ENCODE measurements at places on chromosomes 2 and 18.

DNA sequence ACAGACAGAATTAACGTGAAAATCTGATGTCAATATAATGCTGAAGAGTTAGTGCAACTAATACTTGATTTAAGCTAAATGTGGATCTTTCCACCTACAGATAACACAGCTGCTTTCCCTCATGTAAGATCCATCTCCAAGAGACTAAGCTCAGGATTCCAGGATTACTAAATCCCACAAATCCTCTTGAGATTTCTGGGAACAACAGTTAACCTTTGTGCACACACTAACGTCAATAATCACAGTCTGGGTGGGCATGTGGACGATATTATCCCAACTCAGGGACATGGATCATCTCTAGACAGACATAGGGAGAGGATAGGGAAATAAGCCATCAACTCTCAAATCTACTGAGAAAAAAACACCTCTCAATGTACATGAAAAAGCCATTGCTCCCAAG, 432.6 kb downstream of the SATB2 start:
- no peak for DNase-seq

DNA sequence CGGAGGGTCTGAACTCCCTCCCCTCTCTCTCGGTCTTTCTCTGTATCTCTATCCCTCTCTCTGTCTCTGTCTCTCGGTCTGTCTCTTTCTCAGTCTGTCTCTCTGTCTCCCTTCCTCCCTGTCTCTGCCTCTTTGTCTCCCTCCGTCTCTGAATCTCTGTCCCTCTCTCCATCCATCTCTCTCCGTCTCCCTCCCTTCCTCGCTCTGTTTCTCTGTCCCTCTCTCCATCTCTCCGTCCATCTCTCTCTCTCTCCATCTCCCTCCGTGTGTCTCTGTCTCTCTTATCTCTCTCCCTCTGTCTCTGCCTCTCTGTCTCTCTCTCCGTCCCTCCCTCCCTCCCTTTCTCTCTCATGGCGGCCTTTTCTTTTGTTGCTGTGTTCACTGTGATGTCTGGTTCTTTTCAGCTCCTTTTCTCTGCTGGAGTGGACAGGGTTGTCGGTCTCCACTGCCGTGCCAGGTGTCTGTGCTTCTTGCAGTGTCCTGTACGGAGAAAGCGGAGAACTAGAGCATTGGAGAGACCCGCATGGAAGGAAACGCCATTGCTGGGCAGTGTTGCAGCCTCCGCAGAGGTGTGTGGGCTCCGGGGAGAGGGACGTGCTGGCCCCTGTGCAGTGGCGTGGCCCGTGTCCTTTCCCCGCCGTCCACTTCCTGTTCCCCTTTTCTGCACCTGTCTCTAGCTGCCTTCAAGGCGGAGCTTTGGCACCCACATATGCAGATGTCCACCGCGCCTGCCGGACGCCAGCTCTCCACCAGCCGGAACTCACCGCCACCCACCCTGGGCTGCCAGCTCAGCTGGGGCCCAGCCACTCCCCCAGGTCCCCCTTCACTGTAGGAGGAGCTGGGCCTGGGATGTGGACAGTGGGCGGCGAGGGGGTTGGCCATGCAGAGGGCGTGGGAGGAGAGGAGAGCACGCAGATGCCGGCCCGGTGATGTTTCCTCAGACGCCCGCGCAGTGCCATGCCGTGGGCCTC, 113.1 kb downstream of the NFATC1 start:
- no peak for DNase-seq

- DNase-seq: no peak
Observed at GRCh38 chr2:64635976-64636911, 17.5 kb downstream of the SERTAD2 start.

DNA sequence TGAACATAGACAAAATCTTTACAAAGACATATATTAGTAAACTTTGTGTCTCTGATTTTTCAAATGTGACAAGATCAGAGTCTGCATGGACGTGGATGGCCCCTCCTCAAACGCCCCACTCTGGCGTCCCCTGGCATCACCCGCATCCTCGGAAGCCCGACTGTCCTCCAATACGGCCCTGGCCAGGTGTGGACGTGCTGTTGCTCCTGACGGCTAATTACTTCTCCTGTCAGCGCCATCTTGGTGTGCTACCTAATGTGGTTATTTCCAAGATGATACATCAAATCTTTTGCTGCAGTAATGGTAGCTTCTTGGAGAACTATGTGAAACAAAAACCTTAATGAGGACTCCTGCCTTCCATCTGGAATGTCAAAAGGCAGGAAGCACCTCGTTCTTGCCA, 747.4 kb upstream of the SALL3 start:
- DNase-seq: no peak

DNA sequence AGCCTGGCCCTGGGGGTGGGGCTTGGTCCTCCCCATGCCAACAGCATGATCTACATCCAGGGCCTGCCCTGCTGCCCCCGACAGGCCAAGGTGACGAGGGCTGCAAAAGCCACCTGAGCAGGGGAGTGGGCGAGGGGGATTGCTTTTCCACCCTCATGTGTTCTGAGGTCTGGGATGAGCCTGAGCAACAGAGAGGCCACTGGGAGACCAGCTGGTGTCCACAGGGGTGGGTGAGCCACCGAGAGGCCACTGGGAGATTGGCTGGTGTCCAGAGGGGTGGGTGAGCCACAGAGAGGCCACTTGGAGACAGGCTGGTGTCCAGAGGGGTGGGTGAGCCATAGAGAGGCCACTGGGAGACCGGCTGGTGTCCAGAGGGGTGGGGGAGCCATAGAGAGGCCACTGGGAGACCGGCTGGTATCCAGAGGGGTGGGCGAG, 147.4 kb upstream of the GPC1 start:
- no peak for DNase-seq

DNA sequence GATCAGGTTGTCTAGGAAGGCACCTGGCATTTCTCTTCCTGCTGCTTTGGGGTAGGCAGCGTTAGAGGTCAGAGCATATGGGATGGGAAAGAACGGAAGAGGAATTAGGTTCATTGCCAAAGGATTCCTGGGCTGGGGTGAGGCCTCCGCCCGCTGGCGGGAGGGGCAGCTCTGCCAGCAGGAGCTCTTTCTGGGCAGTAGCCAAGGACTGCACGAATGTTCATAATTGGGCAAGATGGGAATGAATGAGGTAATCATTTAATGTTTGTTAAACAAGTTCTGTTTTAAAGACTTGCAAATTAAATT, 253.9 kb downstream of the AGAP1 start:
- DNase-seq: no peak

DNA sequence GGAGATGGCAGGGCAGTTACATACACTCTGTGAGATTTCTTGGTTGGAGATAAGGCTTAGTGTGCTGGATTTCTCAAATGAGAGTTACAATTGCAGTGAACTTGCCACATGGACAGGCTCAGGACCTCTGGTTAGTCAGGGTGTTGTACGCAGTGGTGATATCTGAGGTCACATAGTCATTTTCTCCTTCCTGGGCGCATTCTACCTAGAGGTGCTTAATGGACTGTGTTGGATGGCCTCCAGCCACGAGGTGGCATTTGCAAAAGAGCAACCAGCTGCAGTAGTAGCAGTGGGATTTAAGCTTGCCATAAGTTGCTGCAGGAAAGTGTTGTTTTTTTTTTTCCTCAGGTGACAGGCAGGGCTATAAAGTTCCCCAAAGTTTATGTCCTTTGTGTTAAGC, 173.8 kb upstream of the TMEM200C start:
- DNase-seq: no peak

GRCh38 chr2:120053891-120054290, 41.0 kb downstream of the EPB41L5 start:
- DNase-seq: no peak

DNA sequence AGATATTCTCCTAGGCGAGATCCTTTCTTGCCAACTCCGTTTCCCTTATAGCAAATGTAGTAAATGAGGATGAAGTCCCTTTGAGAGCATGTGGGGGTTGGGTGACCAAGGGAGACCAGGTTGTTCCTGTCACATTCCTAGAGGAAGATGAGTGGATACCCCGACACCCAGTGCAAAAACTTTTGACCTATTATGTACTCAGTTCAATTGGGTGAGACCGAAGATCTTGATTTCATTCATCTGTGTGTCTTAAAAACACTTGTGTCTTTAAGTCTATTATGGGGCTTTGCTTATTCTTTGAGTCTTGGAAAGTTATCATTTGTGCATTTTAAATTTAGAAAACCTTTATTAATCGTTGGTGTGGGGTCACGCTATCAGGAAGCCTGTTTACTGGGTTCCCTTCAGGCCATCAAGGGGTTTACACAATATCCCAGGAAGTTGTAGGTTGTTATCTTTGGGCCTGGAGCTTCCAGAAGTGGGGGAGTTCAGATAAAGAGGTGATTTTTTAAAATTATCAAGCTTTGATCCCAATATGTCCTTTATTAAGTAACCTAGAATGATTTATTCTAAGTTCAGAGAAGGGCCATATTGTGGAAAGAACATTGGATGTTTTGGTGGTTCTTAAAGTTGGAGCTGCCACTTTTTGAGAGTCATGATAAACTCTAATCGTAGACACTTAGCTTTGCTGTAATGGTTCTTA, 2.8 kb downstream of the RHOB start:
- no peak for DNase-seq

GRCh38 chr2:238095143-238095542, 5.0 kb upstream of the ESPNL start:
- DNase-seq: no peak

DNA sequence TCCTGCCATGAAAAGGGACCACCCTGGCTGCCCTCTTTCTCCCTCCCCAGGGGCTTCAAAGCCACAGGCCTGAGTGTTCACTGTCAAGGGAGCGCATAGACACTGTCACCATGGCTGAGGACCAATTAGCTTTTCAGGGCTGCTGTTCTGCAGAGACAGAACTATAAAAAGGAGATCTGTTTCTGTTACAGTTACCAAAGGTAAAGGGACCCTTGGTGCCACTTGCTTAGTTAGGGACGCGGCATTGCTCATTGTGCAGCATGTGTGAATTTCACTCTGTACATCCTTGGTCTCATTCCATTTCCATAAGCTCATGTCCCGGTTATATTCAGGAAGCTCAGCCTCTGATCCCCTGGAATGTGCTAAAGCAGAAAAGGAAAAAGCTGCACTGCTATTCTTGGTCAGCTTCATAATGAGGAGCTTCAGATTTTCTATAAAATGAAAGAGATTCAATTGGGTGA, 55.5 kb upstream of the RNF152 start:
- no peak for DNase-seq

Measured in cortex of kidney (tissue), 1 donor.